ENCODE measurements at places on chromosomes 7 and 10.

DNA sequence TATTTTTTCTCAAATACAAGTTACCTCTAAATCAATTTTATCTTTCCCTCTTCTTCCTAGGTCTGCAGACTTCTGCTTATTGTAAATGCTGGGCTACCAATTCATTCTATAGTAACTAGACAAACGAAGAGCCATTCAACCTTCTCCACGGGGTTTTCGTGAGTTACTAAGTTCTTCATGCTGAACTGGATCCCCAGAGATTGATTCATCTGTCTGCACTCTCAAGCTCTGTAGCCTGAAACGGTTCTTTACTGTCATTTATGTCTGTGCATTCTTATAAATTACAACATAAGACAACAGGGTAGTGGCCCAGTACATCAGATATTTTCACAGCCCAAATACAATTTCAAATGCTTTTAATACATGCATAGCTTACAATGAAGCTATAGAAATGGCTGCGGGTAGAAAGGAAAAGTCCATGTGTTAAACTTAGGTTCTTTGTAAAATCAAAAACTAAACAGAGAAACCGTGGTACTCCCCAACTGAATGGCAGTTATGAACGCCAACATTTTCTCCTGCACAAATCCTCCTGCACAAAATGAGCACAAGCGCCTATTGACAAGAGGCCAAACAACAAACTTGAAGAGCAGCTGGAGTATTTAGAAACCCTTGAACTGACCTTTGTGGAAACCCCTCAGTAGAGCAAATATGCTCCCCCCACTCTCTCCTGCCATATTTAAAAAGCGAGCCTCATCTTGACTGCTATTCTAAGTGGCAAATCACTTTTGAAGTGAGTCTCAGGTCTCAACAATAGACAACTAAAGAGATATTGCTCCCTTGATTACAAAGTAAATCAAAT is 20.7 kb downstream of the LAMB1 start:
- no peak for DNase-seq

- no peak for DNase-seq
These were observed 33.9 kb upstream of the MSMB start for GRCh38 chr10:46079831-46080585.

GRCh38 chr7:109158246-109158645 is 588.6 kb downstream of the DNAJB9 start:
- DNase-seq = no peak

DNA sequence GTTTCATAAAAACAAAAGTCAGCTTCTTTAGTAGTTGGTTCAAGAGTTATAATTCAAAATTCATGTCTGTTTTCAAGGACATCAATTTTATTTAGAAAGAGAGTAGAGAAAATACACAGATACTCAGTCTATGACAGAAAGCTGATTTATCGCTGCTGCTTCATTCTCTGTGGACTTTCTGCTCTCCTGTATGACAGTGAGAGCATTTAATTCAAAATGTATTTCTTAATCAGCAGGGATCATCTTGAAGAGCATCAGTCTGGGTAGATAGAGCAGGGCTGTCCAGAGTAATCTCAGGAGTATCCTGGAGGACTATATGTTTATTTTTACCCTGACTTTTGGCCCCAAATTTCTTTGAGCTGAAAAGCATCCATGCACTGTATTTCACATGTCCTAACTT is 1676.7 kb downstream of the REEP3 start:
- DNase-seq = no peak

DNA sequence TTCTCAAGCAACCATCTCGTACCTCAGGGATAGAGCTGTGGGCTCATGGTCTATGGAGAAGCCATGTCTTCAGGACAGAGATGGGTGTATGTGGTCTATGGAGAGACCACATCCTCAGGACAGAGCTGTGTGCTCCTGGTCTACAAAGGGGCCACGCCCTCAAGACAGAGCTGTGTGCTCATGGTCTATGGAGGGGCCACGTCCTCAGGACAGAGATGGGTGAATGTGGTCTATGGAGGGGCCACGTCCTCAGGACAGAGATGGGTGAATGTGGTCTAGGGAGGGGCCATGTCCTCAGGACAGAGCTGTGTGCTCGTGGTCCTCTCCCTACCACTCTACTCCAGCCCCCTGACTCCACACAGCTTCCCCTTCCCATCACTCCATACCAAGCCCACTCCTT is 117.8 kb downstream of the WDR37 start:
- no peak for DNase-seq

DNA sequence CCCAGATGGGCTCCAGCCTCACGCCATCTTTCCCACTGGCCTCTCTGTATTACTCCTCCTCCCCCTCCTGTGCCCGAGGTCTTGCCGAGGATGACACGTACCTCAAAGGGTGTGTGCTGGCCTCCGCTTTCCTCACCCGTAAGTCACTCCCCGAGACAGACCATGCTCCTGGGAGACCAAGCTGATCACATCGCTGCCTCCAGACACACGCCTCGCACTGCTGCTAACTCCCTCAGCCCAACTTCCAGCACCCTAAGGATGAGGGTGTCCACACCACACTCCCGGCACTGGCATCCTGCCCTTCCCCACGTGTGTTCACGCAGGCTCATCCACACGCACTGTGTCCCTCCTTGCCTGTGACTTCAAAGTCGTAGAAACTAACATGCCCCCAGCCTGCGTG is 24.0 kb downstream of the MAD1L1 start:
- no peak for DNase-seq

GRCh38 chr7:41889472-41889871 is 186.6 kb upstream of the INHBA start:
- no peak for DNase-seq

- DNase-seq = no peak
These were observed 360.4 kb downstream of the EXOC4 start for GRCh38 chr7:133613250-133613790.

GRCh38 chr10:78706726-78707540 is 361.8 kb upstream of the ZMIZ1 start:
- no peak for DNase-seq

- DNase-seq = no peak
These were observed 105.9 kb downstream of the PRKG1 start for GRCh38 chr10:51180141-51180540.

DNA sequence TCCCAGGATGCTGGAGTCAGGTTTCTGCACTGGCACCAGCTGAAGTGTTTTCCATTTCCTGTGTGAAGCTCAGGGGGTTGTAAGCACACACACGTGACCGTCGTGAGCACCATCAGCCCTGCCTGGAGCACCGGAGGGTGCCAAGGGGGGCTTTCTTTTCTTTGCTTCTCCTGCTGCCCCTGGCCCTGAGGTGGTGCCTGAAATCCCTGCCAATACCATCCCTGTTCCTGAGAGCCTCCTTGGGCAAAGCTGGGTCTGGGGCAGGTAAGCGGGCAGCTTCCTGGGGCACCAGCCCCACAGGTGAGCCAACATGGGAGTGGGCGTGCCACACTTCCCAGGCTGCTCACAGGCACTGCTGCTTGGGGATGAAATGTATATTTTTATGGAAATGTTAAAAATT is 593.6 kb downstream of the DNAJB6 start:
- DNase-seq = no peak

GRCh38 chr7:147564786-147565476 is 1025.6 kb upstream of the C7orf33 start:
- no peak for DNase-seq

- no peak for DNase-seq
These were observed 16.1 kb upstream of the PRXL2A start for GRCh38 chr10:80392250-80392649.

- DNase-seq = no peak
These were observed 100.1 kb downstream of the ZRANB1 start for GRCh38 chr10:125041856-125042506.

DNA sequence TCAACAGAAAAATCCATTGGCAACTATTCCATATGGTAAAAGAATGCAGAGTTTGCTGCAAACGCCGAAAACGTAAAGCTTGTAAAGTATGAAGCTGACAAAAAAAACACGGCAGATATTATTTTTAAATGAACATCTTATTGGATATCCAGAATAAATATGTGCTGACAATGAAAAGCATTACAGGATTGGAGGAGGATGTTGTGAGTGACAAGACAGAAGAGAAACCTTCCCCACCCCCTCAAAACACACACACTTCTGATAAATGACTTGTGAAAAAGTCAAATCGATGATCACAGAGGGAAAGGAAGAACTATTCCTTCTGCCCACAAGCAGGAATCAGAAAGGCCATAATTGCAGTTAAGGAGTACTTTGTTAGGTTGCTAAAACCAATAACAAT is 14.6 kb downstream of the FAM131B start:
- DNase-seq = no peak

DNA sequence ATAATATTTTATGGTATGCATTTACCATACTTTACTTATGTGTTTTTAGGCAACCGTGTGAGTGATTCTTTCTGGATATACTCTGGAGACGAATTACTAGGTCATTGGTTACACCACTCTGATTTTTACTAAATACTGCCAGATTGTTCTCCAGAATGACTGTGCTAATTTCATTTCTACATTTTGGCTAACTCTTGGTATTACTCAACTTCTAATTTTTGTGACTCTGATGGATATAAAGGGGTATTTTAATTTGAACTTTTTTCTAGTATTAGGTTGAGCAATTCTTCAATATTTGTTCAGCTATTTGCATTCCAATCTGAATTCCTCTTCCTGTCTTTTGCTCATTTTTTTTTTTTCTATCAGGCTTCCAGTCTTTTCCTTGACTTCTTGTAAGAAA is 223.6 kb downstream of the MDFIC start:
- DNase-seq = peak; percentile 4

GRCh38 chr10:129958629-129959543 is 5.2 kb downstream of the EBF3 start:
- no peak for DNase-seq

GRCh38 chr10:49070701-49071100 is 44.6 kb downstream of the VSTM4 start:
- DNase-seq = no peak

GRCh38 chr10:26831936-26832335 is 28.8 kb downstream of the ABI1 start:
- no peak for DNase-seq

DNA sequence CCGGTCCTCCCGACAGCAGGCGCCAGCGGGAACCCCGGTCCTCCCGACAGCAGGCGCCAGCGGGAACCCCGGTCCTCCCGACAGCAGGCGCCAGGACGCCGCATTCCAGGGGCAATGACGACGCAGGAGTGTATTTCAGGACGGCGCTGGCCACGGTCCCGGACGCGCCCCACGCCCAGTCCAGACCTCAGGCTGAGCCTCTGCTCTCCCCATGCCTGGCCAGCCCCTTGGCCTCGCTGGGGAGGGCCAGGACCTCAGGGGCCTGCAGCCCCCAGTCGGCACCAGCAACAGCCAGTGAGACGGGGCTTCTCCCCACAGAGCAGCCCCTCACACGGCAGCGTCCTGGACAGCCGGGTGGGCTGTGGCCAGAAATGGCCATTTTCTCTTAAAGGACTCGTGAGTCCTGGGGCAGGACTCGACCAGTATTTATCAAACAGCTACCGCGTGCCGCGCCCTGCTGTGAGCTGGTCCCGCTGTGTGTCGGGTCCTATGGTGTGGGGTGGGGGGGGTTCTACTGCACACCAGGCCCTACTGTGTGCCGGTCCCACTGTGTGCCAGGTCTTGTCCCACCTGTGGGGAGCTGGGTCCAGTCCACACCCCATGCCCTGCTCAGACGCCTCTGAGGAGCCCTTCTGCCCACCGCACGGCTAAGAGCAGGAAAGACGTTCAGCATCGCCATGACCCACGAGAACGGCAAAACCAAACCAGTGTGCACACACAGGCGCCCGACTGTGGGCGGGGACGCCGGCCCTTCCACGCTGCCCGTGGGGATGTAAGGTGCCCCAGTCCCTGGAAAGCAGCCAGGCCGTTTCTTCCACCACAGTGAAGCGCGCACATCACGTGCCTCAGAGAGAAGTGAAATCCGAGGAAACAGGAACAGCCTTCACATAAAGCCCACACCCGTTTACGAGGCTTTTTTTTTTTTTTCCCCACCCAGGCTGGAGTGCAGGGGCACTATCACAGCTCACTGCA is 33.3 kb downstream of the GET4 start:
- DNase-seq = no peak

DNA sequence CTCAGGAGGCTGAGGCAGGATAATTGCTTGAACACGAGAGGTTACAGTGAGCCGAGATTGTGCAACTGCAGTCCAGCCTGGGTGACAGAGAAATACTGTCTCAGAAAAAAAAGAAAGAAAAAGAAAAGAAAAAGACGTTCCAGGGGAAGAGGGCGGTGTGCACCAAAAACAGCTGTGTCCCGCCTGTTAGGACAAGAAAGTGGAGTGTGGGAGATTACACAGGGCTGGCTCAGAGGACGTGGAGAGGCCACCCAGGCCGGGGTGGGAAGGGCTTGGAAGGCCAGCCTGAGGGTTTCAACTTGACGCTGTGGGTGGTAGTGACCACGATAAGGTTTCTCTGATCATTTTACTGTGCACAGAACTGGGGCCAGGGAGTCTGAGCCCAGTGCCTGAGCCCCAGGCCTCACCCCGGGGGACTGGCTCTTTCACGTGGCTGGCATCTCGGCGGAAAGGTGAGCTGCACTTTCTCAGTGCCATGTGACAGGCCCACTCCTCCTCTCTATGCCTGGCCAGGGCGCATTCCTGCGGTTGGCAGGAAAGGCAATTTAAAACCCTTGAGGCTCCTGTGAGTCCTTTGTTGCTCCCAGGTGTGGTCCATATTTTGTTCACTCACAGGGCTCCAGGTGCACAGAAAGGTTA is 13.9 kb downstream of the RHBDD2 start:
- no peak for DNase-seq

DNA sequence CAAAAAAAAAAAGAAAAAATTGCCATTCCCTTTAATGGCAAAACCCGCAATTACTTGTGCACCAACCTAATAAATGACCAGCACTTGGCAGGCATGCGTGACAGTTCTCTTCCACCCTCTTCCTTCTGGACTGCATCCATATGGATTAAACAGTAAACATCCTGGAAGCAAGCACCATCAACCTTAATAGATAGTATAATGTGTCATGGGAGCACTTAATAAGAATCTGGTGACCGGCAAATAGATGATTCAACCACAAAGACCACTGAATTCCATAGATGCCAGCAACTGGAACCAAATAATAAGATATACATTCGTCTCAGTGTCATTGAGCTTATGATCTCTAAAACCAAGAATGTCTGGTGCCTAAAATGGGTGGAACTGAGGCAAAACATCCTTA is 610.2 kb downstream of the CALN1 start:
- no peak for DNase-seq

DNA sequence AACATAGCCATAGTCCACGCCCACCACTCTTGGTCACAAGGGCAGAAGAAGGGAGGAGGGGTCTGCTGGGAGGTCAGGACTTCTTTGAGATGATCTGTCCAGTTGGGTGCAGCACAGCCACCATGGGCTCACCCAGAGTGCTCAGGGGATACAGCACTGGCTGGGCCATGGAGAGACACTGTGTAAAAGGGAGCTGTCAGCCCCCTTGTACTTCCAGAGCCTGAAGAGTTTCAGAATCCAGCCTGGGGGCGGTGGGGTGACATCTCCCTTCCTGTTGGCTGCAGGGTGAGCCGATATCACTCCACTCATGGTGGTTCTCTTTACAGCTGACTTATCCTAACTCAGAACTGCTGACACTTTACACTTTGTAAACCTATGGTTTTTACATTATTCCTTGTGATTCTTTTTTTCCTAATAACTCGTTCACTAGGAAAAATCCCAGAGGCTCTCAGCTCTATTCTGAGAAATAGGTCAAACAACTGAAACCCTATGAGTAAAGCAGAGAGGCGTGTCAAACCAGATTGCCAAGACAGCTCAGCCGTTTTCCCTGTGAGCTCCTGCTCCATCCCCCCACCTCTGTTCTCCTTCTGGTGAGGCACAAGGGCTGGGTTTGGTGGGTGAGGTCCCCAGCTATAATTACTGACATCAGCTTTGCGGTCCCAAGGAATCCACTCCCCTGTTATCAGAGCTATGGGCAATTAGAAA is 3.2 kb upstream of the MRPS24 start:
- DNase-seq = peak; percentile 10

GRCh38 chr10:6275022-6275997 is 72.6 kb downstream of the PFKFB3 start:
- peak; percentile 68 for DNase-seq

GRCh38 chr7:37212051-37212450 is 236.6 kb downstream of the ELMO1 start:
- DNase-seq = no peak
